Caco-2 (cell line): ENCODE measurements at places on chromosomes 2 and 18.

GRCh38 chr2:10035633-10036032 lies 7.7 kb upstream of the KLF11 start:
- no peak for DNase-seq

GRCh38 chr2:188512456-188512855 lies 220.8 kb downstream of the GULP1 start:
- peak; percentile 17 for DNase-seq

DNA sequence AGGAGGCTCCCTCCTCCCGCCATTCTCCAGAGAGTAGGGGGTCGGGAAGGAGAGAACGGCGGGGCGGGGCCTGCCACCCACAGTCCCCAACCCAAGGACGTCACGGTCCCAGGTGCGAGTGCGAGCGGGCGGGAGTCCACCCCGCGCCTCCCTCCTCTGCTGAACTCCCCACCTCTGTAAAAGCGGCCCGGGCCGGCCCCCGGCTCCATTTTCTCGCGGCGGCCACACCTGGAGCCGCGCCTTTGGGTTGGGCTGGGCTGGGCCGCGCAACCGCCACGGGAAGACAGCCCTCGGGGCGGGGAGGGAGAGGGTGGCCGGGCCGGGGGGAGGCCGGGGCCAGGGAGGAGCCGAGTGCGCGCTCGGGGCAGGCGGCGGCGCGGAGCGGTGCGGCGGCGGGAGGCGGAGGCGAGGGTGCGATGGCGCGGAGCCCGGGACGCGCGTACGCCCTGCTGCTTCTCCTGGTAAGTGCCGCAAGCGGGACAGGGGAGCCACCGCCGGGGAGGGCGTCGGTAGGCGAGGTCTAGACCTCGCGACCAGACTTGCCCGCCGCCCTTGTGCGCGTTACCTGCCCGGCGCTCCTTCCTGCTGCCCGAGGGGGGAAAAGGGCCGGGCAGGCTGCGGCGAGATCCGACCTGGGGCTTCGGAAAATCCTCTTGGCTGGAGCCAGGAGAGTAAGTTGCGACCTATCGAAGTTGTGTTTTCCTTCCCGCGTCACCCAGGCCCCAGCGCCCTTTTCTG lies at the start of gene DSG2:
Gene DSG2 (plus strand): TSS at position 342 of the 738 bp plus-strand sequence. CDS start 75 bp downstream, at position 417.
- peak; percentile 75 for DNase-seq

GRCh38 chr2:10355471-10356438 lies 53.1 kb downstream of the HPCAL1 start:
- DNase-seq, result no peak

- DNase-seq, result no peak
Measured at GRCh38 chr2:85441864-85442263, 23.4 kb downstream of the SH2D6 start.
